Esophagus muscularis mucosa (tissue), 4 donors: ENCODE measurements at places on chromosomes 1 and 21. TPM values are rescaled to one million over a fixed set of nuclear protein-coding genes. Genes with fewer than 3 reads are reported as not detected.
A peak's percentile ranks its signal among the peaks of the same experiment; 100 is the strongest.

Gene NPPA
- total RNA-seq = 1.7 TPM

Gene FCN3
- total RNA-seq = 12.3 TPM

DNA sequence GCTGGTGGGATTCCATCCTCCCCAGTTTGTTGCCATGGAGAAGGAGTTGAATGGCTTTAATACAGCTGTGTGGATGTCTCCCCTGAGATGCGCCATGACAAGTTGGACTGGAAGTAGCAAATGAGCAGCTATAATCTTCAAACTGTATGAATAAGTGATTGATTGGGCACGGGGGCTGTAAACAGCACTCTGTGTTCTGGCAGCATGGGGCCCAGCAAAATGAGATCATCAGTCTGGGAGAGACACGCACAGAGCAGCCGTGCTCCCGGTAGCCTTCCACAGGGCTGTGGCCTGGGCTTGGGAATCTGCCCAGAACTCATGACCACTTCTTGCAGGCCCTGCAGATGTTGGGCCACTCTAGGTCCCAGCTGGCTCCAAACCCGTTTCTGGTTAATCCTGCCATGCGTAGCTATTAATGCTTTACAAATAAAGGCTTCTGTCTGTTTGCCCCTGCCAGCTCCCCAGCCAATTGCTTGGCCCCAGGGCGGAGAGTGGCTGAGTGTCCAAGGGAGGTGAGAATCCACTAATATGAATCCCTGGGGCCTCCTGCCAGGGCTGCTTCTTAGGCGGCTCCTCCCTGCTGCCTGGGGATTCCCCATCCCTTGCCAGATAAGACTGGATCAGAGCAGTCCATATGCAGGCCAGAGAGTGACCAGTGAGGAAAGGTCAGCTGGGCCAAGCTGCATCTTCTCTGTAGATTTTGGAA, 642.9 kb downstream of the AJAP1 start:
- no peak for DNase-seq

DNA sequence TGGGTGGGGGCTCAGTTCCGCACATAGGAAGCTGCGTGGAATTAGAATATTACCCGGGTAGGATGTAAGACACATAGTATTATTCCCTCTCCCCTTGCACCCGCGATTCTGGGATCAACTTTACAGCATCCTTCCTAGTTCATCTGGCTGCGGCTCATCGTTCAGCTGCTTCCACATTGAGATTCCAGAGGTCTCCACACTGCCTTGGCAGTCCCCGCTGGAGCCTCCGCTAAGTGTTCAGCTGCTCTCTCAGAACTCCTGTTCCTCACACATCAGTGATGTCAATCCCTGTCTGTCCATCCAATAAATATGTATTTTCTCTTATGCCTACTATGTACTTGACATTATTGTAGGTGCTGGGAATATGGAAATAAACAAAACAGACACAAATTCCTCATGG, 135.6 kb upstream of the SYT6 start:
- peak; percentile 77 for DNase-seq

Gene BSND
- total RNA-seq = not detected

DNA sequence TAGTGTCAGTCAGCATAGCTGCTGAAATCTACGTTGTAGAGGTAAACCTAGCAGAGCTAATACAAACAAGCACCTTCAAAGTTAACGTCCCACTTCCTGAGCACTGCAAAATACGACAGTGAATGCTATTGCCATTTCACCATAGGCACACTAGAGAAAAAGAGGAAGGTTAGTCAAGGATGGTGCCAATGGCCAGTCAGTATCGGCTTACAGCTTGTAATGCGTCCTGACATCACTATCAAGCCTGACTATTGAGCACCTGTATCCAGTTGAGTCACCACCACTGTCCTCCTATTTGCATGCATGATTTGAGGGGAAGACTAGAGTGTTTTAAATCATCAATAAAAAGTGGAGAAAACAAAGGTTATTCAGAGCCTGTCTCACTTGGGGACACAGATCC, 34.4 kb downstream of the NUCKS1 start:
- DNase-seq = no peak

GRCh38 chr21:26686278-26686677, 113.2 kb upstream of the CYYR1 start:
- DNase-seq = no peak

GRCh38 chr1:11365744-11366387, 92.9 kb downstream of the UBIAD1 start:
- DNase-seq = no peak

Gene LENEP
- total RNA-seq = not detected

Gene CD1B
- total RNA-seq = not detected

DNA sequence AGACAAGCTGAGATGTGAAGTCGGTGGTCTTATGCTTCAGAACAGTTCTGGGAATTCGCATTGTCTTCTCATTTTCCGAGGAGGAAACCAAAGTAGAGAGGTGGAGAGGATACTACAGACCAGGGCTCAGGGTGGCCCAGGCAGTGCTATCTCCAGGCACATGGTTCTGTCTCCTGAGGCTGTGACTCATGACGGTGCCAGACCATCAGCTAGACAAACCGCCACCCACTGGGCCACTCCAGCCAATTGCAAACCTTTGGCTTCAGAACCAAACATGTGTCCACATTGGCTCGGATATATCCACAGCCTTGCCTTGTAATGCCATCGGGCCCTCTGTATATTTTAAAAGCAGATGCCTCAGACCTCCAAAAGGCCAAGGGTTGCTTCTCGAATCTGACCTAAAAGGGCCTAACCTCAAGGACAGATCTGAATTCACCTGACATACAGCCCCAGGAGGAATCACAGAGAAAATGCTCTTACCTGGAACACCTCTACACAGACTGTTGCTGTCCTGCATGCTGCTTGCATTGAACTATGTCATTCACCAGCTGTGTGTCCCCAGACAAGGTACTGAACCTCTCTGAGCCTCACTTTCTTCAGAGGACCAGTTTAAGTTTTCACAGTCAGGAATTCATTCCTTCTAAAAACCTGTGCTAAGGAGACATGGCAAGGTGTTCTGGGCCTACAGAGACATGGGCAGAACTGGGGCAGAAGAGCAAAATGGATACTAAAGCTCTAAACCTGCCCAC, 224.9 kb upstream of the JUN start:
- no peak for DNase-seq

Gene SPATA46
- total RNA-seq = not detected

Gene INSRR
- total RNA-seq = not detected

- DNase-seq = no peak
Measured at GRCh38 chr21:31900121-31900895, 27.5 kb downstream of the HUNK start.

GRCh38 chr1:36768486-36769178, 265.7 kb downstream of the GRIK3 start:
- no peak for DNase-seq

Gene CYB5RL
- total RNA-seq = 4.1 TPM

Gene DCST1
- not detected for total RNA-seq

GRCh38 chr21:16071092-16071491, 341.3 kb downstream of the USP25 start:
- no peak for DNase-seq

Gene ALDH4A1
- total RNA-seq = 25.1 TPM

Gene ANKRD34A
- total RNA-seq = 1.7 TPM

DNA sequence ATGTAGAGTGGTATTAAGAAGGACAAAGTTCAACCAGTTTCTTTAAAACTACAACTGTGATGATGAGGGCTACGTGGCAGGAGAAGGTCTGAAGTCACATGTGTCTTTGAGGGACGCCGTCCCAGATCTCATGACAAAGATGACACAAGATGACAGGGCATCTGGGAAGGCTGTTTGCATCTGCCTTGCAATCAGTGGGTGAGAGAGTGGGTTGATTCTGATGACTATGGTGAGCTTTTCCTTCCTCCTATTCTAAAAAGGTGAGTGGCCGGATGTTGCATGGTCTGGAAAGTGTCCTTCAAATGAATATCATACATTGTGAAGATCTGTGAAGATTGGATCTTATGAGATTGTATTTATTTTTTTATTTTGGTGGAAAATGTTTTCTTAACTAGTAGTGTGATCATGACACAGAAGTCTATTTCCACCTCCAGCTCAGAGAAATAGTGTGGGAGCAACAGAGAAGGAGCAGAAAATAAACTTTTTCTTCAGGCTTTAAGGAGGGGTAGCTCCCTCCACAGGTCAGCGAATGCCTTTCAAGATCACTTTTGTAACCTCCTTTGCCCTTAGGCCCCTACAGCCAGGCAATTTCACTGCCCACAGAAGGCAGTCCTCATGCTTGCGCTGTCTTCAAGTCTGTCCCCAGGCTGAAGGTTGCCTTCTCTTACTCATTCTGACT, 76.0 kb upstream of the ATF3 start:
- DNase-seq = peak; percentile 66

Gene C1orf185
- not detected for total RNA-seq

- peak; percentile 80 for DNase-seq
Measured at GRCh38 chr1:55468142-55468795, 253.1 kb upstream of the USP24 start.

GRCh38 chr1:46204406-46204742, 1.2 kb downstream of the LURAP1 start:
- no peak for DNase-seq

Gene RIPPLY3
- total RNA-seq = not detected

DNA sequence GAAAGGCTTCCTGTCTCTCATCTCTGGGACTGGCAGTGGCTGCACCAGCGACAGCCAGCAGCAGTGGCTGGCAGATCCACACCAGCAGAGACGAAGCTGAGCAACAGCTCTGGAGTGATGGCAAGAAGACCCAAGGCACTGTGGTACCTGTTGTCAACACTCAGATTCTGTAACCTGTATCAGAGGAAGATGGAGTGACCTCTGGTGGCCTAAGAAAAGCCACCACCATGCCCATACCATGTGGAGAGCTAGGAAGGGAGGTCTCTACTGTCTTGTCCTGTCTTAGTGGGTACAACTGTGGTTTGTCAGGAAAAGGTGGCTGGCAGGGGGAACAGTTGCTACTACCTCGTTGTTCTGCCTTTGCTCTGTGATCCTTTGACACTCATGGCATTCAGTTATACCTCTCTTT, 22.5 kb upstream of the RHBDL2 start:
- no peak for DNase-seq

- no peak for DNase-seq
Measured at GRCh38 chr1:44808063-44808937, at the start of gene BTBD19. BTBD19 (plus strand) TSS chr1:44808523; CDS start chr1:44808821, 298 bp downstream.

DNA sequence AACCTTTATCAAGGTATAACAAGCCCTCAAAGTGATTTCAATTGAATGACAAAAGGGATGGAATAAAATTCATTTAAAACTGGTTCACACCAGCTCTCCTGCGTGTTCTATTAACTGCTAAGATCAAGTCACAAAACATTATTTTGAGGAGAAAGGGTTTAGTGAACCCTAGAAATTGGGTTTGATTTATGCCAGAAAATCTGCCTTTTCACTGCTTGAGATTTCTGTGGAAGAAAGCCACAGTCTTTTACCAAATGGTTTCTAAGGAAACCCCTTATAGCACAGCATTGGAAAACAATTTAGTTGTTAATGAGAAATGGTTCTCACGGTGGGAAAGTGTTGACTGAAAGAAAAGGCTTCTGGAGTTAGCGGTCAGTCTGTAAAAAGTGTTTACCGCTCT, 43.6 kb upstream of the DPH5 start:
- DNase-seq = no peak

DNA sequence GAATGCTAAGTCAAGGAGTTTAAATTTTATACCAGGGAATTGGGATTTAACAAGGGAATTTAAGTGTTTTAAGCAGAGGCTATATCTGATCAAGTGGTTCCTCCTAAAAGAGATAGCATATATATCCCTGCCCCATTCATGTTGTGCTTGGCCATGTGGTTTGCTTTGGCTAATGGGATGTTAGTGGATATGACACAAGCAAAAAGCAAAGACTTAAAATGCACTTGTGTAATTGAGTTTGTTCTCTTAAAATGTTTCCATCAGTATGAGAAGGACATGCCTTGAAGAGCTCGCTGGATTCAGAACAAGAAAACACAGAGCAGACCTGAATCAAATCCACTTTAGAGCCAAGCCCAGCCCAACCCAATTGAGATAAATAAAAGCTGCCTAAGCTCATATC, 22.4 kb downstream of the C1orf87 start:
- no peak for DNase-seq

GRCh38 chr1:150012611-150013010, 2.1 kb upstream of the OTUD7B start:
- no peak for DNase-seq

DNA sequence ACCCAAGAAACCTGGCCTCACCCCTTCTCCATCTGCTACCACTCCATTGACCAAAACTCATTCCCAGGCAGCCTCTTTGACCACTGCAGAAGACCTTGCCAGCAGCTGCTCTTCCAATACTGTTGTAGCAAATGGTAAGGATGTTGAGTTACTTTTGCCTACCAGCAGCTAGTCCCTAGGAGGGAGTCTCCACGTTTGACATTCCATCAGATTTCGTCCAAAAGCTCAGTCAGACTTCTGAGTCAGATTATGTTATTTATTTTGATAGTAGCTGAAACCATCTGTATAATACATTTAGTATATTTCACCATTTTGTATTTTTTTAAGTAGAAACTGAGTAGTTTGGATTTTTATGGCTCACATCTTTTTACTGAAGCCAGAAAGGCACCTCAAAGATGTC, 51.5 kb upstream of the WNT2B start:
- no peak for DNase-seq

GRCh38 chr1:110407260-110408210, at the start of gene LAMTOR5:
LAMTOR5 (minus strand) TSS chr1:110407694; CDS start chr1:110407620, 74 bp downstream.
- DNase-seq = peak; percentile 98

GRCh38 chr1:161486806-161487741, 18.2 kb upstream of the FCGR2A start:
- no peak for DNase-seq

GRCh38 chr21:34519016-34519415, 7.0 kb upstream of the KCNE1 start:
- no peak for DNase-seq

Gene CD53
- total RNA-seq = 18.1 TPM

- DNase-seq = no peak
Measured at GRCh38 chr1:206010060-206010459, 6.9 kb upstream of the RAB7B start.

DNA sequence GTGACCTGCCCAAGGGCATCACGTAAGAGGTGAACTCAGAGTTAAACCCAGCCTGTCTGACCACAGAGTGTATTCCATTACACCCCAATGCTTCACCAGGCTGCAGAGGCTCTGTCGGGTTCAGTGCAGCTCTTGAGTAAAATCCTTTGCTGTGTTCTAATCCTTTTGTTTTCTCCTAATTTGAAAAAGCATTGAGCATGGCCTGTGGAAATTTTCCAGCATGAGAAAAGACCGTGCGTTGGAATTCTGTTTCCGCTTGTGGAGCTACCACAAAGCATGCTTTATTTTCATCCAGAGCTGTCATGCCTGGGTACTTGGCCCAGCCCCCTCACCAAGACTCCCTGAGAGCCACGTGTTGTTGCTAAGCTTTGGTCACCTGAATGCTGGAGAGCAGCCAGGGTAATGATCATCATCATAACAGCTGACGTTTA, 317.6 kb downstream of the PRDM2 start:
- DNase-seq = no peak

Gene SAMSN1
- 2.9 TPM for total RNA-seq

- DNase-seq = no peak
Measured at GRCh38 chr21:16979574-16979973, 533.3 kb upstream of the CXADR start.

Gene PADI3
- not detected for total RNA-seq

Gene SPRR2G
- total RNA-seq = not detected
